ENCODE measurements at places on chromosomes 3 and 15. TPM values are rescaled to one million over a fixed set of nuclear protein-coding genes. Genes with fewer than 3 reads are reported as not detected.

Gene LRTM1
- total RNA-seq, result not detected

Gene GOLGA6L9
- 3.5 TPM for total RNA-seq

Gene CCR9
- not detected for total RNA-seq

Gene CPN2
- not detected for total RNA-seq

Gene CTXN2
- total RNA-seq, result 0.02 TPM

Gene BRK1
- total RNA-seq, result 169 TPM

Gene TMCC1
- 11.5 TPM for total RNA-seq

Gene TXNRD3
- total RNA-seq, result 7.9 TPM

Gene AQP9
- not detected for total RNA-seq

Gene C3orf70
- not detected for total RNA-seq

Data from A549 treated with DMSO at 1 μM for 4 hours (cell line).